ENCODE measurements at places on chromosomes 6 and 20. TPM values are rescaled to one million over a fixed set of nuclear protein-coding genes. Genes with fewer than 3 reads are reported as not detected.

DNA sequence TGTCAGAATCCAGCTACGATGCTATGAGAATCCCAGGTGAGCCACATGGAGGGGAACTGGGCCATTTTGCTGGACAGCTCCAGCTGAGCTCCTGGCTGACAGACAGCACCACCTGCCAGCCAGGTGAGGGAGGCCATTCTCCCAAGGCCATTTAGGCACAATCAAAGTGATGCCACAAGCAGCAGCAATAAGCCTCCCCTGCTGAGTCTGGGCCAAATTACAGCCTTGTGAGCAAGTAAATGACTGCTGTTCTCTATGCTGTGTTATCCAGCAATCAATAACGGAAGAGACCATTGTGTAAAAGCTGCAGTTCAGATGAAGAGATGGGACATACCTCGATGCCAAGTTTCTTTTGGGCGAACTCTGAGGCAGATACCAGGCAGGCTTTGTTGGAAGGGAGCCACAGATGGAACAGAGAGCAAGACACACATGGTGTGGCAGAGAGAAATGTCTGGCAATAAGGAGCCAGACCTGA is 14.0 kb upstream of the SCGN start:
- DNase-seq = peak; percentile 61
- H3K27me3 ChIP-seq = peaks cover 37% of the 10 kb centered on the region
- no peaks in the 10 kb centered on the region for H3K36me3 ChIP-seq
- peaks cover 3% of the 10 kb centered on the region for H3K4me1 ChIP-seq

- H3K27me3 ChIP-seq = no peaks in the 10 kb centered on the region
- H3K36me3 ChIP-seq = no peaks in the 10 kb centered on the region
- no peak overlapping the region for H3K4me3 ChIP-seq
- peaks cover 2% of the 10 kb centered on the region for H3K4me1 ChIP-seq
- no peak for DNase-seq
- no peak overlapping the region for H3K27ac ChIP-seq
Observed at GRCh38 chr20:51403466-51404220, 138.9 kb downstream of the NFATC2 start.

The FRS3 gene
- total RNA-seq = 7.8 TPM

GRCh38 chr6:118135371-118135770 is 228.3 kb downstream of the SLC35F1 start:
- H3K4me1 ChIP-seq = no peaks in the 10 kb centered on the region
- H3K4me3 ChIP-seq = no peak overlapping the region
- DNase-seq = no peak
- no peaks in the 10 kb centered on the region for H3K36me3 ChIP-seq
- H3K27me3 ChIP-seq = no peaks in the 10 kb centered on the region

DNA sequence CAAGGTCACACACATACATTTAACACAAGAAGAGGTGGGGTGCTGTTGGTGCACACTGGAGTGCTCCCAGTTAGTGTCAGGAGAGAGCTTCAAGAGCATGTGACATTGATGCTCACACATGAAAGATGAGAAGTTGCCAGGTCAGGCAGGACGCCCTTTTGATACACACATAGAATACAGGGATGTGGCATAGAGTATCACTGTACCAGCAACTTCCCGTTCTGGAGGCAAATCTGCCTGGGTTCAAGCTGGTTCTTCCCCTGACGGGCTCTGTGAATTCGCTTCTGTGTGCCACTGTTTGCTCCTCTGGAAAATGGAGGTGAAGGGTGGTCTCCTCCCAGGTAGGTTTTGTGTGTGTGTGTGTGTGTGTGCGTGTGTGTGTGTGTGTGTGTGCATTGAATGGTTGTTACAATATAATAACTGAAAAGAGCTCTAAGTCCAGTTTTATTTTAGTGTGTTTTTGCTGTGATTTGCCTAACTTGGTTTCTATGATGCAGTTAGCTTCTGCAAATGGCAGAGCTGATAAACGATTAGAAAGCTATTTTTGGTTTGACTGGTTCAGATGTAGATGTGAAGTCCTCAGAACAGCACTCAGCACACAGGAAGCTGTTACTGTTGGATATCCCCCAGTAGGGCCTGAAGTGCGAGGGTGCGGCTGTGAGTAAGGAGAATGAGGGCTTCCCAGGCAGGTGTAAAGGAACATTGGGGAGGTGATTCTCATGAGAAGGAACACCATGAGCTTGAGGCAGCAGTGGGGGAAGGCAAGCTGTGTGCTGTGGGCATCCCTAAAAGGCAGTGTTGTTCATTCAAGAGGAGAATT is 53.4 kb downstream of the HIVEP1 start:
- peaks cover 26% of the 10 kb centered on the region for H3K4me1 ChIP-seq
- H3K27me3 ChIP-seq = no peaks in the 10 kb centered on the region
- no peaks in the 10 kb centered on the region for H3K36me3 ChIP-seq
- no peak overlapping the region for H3K4me3 ChIP-seq
- DNase-seq = no peak
- peak overlapping the region; percentile 83 for H3K27ac ChIP-seq
